Urinary bladder (tissue), 4 donors: ENCODE measurements at places on chromosomes 11 and 22.

DNA sequence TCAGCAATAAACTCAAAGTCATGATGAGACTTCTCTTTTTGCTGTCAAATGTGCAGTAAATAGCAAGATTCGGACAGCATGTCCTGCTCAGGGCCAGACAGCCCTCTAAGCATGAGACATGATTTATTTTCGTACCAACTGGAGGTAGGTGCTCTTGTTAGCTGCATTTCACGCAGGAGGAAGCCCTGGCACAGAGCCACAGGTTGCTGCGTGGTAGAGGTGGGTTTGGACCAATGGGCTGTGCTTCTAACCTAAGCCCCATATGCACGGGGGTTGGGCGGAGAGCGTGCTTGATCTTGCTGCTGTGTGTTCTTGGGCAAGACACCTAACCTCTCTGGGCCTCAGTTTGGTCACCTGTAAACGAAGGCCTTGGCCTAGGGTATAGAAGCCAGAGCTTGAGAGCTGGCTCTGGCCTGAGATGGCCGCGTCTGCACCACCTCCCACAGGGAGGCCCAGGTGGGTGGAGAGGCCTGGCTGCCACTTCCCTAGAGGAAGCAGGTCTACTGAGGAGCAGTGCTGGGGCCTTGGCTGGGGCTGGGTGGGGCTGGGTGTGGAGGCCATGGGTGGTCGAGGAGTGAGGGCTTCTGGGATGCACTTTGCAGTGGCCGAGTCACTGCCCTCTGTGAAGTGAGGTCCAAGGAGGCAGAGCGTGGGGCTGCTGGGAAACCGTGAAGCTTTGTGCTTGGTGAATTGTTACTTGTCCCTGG lies 38.5 kb upstream of the GRAMD4 start:
- DNase-seq = no peak

GRCh38 chr22:48782811-48783511 lies 1044.7 kb downstream of the BRD1 start:
- no peak for DNase-seq

GRCh38 chr22:27690599-27690998 lies 111.0 kb downstream of the MN1 start:
- no peak for DNase-seq

DNA sequence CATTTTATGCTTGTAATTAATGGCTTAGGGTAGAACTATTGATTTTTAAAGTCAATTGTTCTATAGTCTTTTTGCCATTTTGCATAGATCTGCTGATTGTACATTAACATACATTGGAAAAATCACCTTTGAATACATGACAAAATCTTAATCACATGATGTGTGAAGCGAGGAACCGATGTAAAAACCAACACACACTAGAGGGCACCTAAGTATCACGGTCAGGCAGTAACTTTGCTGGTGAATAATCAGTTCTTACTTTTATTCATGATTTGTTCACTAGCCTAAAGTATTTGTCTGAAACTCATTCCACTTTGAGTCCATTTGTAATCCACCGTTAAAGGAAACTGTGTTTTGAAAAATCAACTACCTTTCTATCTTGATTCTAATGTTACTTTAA lies 28.2 kb downstream of the JHY start:
- no peak for DNase-seq

DNA sequence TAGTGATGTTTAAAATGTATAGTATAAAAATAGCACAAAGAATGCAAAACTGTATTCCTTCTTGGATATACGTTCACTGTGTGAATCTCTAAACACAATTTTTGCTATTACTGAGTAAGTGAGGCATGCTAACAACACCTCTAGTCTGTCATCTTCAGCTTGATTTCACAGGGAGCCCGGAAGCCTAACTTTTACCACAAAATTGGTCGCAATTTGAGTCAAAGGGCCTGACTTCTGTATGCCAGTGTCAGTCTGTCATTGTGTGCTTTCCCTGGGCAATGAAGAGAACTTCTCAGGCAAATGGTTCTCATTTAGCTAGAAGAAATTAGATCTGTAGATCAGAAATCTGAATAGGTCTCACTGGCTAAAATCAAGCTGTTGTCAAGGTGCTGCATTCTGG lies 1059.5 kb downstream of the FAM181B start:
- DNase-seq = no peak

DNA sequence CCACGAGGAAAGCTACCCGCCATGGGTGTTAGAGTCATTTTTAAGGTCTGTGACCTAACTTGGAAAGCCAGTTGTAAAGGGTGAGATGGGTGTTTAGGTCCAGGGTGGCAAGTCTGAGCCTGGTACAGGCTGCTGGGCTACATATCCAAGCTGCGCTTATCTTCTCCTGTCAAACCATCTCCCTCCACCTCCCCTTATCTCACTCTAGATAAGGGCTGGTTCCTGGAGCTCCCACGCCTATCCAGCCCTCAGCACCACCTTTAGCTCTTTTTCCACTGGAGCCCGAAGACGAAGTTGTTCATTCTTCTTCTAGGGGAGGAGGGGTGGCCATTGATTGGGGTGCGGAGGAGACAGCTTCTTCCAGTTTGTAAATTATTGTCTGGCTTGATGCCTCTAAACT lies 48.5 kb downstream of the MICAL2 start:
- no peak for DNase-seq

- DNase-seq = no peak
Measured at GRCh38 chr22:22094514-22094913, 111.9 kb upstream of the TOP3B start.

GRCh38 chr11:78256962-78257361 lies 68.2 kb downstream of the USP35 start:
- DNase-seq = no peak

- no peak for DNase-seq
Measured at GRCh38 chr11:72303179-72303578, 59.2 kb upstream of the PHOX2A start.

GRCh38 chr11:1854132-1854948 lies 1.5 kb downstream of the LSP1 start:
- no peak for DNase-seq

DNA sequence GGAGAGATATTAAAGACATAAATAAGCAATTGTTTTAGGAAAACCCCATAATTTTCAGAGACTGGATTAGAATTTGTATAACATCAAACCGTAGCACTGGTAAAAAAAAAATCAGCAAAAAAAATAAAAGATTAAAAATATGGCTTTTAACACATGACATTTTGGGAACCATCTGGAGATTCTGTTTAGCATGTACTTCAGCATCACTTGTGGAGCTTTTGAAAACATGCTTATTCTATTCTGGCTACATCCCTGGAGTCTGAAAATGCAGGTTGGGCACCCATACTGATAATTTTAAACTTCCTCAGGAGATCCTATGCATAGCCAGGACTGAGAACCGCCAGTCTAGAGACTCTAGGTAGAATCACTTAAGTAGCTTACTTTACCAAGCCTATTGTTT lies 1190.9 kb downstream of the LRRC4C start:
- DNase-seq = no peak

DNA sequence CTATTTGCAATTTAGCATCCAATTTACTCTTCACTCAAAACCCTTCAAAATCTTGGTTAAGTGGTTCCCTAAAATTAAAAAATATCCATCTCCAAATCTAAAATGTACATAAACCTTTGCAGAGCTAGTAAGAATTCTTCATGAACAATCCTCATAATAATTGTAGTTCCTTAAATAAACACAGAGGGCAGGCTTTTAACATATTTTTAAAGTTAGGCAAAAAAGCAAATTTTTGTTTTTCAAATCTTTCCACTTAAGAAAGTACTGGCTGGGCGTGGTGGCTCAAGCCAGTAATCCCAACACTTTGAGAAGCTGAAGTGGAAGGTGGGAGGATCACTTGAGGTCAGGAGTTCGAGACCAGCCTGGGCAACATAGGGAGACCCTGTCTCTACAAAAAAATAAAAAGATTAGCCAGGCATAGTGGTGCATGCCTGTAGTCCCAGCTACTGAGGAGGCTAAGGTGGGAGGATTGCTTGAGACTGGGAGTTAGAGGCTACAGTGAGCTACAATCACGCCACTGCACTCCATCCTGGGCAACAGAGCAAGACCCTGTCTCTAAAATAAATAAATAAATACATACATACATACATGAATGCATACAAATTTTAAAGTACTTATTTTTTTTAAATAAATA lies 25.1 kb upstream of the PLAAT3 start:
- no peak for DNase-seq

DNA sequence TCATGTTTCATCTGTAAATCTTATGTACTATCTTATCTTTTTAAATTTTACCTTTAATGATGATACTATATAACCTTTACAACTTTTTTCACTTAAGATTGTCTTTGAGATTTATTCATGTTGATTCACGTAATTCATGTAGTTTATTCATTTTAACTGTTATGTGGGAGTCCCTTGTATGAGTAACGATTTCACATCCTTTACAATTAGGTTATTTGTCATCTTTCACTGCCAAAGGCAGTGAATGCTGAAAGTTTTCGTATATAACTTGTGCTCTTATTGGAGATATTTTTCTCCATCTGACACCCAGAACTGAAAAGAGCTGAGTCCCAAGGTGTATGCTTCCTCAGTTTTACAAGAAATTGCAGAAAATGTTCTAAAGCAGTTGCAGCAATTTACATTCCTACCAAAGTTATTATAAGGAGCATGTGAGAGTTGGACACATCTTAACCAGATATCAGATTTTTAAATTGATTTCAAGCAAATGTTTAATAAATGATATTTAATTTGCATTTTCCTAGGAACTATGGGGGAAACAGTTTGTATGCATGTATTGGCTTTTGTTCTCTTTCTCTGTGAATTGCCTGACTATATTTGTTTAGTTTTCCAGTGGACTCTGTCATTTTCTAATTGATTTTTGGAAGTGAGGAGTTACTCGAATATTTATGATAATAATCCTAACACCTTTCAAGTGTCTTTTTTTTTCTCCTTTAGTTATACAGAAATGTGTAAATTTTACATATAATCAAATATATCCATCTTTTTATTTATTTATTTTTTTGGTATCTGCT lies 6.4 kb downstream of the ARL14EP start:
- DNase-seq = no peak

DNA sequence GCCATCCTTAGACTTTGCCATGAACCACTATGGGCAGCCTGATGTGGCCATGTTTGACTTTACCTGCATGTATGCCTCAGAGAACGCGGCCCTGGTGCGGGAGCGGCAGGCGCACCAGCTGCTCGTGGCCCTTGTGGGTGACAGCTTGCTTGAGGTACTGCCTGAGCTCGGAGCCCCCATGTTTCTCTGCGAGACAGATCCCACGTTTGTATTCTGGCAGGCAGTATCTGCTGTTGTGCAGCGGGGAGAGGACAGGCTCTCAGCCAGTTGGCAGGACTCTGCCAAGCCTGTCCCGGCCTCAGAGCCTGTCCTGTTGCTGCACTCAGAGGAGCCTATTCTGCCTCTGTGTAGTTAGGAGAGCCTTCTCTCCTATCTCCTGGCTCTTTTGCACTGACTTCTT lies 109.9 kb downstream of the MICAL2 start:
- DNase-seq = no peak

GRCh38 chr11:117020287-117020686 lies 77.9 kb downstream of the SIK3 start:
- no peak for DNase-seq

DNA sequence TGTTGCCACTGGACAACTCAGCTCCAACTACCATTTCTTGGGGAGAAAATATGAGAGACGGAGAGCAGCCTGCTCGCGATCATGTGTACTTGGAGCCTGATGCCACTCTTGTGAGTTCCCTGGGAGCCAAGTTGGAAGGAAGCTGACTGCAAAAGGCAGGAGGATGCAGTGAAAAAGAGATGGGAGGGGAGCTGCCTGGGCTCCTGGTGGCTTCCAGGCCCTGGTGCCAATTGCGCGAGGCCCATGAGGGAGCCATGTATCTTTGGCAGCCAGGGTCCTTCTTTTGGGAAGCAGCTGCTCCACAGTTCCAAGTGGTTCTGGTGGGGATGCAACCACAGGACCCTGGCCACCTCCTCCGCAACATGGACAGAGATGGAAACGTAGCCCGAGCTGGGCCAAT lies 11.1 kb downstream of the C11orf91 start:
- no peak for DNase-seq

DNA sequence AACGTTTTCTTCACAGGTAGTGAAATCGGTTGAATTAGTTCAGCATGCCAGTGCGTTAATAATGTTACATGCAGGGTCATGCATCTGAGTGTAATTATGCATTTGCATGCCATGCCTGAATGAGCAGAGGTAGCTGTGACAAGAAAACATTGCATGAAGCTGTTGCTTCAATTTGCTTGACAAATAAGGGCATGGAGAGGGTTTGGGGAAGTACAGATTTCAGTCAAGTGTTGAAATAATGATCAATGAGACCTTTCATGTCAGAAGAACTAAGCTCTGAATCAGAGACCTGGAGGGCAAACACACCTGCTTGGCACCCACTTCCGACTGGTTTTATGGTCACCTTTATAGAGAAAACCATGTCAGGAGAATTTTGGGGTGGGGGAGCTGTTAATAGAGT lies 221.4 kb downstream of the DBX1 start:
- DNase-seq = no peak

DNA sequence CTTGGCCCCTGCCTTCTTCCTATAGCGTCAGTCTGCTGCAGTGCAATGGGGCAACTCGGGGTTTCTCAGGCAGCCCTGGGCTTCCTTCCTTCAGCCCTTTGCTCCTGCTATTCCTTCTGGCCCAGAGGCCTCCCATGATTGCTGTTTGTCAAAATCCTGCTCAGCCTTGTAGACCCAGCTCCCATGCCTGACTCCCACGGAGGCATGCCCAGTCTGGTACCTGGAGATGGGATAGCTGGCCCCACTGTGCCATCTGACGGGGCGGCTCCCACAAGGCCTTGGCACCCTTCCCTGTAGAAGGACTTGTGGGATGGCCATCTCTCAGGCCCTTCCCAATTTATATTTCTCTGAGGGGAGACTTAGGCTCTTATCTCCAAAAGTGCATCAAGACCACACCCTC lies 590 bp upstream of the CD6 start:
- no peak for DNase-seq

DNA sequence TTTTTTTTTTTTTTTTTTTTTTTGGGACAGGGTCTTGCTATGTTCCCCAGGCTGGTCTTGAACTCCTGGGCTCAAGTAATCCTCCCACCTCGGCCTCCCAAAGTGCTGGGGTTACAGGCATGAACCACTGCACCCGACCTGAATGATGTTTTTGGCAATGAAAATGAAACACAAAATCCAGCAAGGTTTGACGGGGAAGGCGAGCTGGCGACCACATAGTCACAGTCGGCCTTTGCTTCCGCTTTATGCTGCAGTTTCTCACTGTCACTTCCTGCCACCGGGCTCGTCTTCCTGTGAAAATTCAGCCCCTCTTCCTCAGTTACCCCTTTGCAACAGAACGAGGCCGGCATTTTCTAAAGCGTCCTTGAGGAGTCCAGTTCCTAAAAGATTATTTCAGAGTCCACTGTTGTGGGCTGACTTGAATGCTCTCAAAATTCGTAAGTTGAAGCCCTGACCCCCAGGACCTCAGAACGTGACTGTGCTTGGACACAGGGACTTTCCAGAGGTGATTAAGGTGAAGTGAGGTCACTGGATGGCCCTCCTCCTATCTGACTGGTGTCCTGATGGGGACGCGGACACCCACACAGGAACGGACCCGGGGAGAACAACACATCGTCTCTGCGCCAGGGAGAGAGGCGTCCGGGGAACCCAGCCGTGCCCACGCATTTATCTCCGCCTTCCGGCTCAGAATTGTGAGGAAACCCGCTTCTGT lies 2.9 kb upstream of the BID start:
- DNase-seq = no peak

- DNase-seq = no peak
Measured at GRCh38 chr22:45998638-45999378, 21.8 kb upstream of the WNT7B start.

GRCh38 chr22:19773470-19774040 lies 13.0 kb downstream of the TBX1 start:
- DNase-seq = no peak

- DNase-seq = no peak
Measured at GRCh38 chr22:39917776-39918495, 17.1 kb downstream of the GRAP2 start.

- DNase-seq = no peak
Measured at GRCh38 chr11:8744423-8744822, 61.8 kb downstream of the RPL27A start.
